CD4-positive, alpha-beta memory T cell (primary cell): ENCODE measurements at places on chromosomes 6 and 20. TPM values are rescaled to one million over a fixed set of nuclear protein-coding genes. Genes with fewer than 3 reads are reported as not detected.

DNA sequence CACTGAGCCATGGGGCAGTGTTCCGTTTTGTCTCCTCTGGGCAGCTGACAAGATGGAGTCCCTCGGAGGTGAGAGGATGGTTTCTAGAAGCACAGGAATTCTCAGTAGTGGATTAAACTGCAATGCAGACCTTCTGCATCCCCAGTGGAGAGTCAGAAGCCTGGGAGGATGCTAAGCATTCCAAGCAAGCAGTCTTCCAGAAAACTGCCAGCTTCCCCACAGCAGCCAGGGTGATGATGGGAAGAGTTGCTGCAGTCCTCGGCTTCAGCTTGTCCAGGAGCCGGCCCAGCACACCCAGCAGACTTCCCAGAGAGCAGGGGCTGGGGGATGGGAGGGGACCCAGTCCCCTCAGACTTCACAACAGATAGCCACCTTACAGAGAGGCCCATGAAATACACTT is 163.6 kb downstream of the LY86 start:
- no peak for DNase-seq
- no peaks in the 10 kb centered on the region for H3K36me3 ChIP-seq
- no peak overlapping the region for H3K4me3 ChIP-seq
- no peaks in the 10 kb centered on the region for H3K27me3 ChIP-seq
- H3K4me1 ChIP-seq: peaks cover 14% of the 10 kb centered on the region

DNA sequence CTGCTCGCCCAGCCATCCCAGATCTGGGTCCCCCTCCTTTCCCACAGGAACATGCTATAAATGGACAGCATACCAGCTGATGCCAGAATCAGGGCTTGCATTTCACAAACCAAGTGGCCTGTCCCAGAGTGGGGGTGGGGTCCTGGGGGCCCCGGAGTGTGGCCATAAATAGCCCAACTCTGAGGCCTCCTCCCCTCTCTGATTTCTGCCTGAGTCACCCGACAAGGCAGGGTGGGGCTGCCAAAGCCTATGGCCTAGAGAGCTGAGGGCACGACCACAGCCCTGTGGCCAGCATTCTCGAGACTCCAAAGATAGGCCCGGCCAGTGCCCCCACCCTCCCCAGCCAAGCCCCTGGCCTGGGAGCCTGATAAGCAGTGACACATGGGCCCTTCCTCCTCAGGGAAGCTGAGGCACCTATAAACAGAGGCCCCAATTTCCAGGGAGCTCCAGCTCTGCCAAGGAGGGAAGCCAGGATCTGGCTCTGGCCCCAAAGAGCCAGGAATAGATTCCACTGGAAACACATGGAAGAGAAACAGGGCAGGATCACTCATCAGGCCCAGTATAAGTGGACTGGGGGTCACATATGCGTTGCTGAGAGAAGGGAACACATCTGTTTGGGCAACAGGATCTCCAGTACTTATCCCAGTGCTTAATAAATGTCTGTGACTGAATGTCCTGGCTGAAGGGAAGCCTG is 20.3 kb downstream of the SNTA1 start:
- no peaks in the 10 kb centered on the region for H3K27me3 ChIP-seq
- no peak overlapping the region for H3K4me3 ChIP-seq
- H3K27ac ChIP-seq: no peak overlapping the region
- no peak for DNase-seq
- H3K36me3 ChIP-seq: no peaks in the 10 kb centered on the region

- H3K27ac ChIP-seq: no peak overlapping the region
- no peaks in the 10 kb centered on the region for H3K4me1 ChIP-seq
- no peak for DNase-seq
- no peaks in the 10 kb centered on the region for H3K36me3 ChIP-seq
- peaks cover 36% of the 10 kb centered on the region for H3K27me3 ChIP-seq
Observed at GRCh38 chr6:10395704-10396546, 18.9 kb downstream of the TFAP2A start.

DNA sequence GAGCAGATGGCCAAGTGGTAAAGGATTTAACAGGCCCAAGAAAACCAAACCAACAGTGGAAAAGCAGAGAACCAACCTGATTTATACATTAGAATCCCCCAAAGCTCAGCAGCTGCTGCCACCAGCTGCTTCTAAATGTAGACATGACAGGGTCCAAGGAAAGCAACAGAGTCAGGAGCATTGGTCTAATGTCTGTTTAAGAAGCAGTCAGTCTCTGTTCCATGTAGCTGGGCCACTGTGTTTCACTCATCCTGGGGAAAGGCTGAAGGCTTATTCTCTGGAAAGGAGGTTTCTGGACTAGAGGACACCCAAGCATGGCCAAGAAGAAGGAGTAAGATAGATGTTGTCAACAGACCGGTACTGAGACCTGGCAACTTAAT is 75.4 kb downstream of the TMEM244 start:
- H3K4me1 ChIP-seq: no peaks in the 10 kb centered on the region
- H3K36me3 ChIP-seq: no peaks in the 10 kb centered on the region
- DNase-seq: no peak
- no peak overlapping the region for H3K27ac ChIP-seq
- no peaks in the 10 kb centered on the region for H3K27me3 ChIP-seq
- H3K4me3 ChIP-seq: no peak overlapping the region

GRCh38 chr6:39378175-39378959 is 55.9 kb upstream of the KCNK16 start:
- H3K27me3 ChIP-seq: no peaks in the 10 kb centered on the region
- H3K27ac ChIP-seq: no peak overlapping the region
- no peaks in the 10 kb centered on the region for H3K36me3 ChIP-seq
- no peaks in the 10 kb centered on the region for H3K4me1 ChIP-seq

DNA sequence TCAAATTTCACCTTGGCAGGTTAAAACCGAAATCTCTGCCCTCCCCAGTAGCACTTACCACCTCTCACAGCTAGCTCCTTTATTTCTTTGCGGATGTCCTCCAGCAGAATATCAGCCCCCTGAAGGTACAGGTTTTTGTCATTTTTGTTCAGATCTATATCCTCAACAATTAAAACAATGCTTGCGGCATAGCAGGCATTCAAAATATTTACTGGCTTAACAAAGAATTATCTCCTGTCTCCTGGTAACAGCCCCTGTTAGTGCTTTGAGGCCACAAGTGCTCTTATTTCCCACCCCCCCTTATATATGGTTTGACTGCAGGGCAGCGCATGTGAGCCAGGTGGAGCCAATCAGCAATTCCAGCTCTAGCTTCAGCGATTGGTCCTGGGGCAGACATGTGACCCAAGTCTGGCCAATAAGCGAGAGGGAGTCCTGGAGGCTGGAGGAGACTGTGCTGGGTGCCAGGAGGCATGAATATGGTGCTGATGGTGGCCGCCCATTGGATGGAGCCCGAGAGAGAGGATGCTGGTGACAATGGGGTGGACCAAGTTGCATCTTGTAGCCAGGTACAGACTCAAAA is 21.0 kb downstream of the SULF2 start:
- no peak overlapping the region for H3K27ac ChIP-seq
- no peaks in the 10 kb centered on the region for H3K27me3 ChIP-seq
- no peak overlapping the region for H3K4me3 ChIP-seq
- no peaks in the 10 kb centered on the region for H3K36me3 ChIP-seq
- H3K4me1 ChIP-seq: no peaks in the 10 kb centered on the region
- DNase-seq: no peak

GRCh38 chr6:31794294-31794865 is 1.2 kb downstream of the VARS1 start:
- H3K27me3 ChIP-seq: no peaks in the 10 kb centered on the region
- peak; percentile 12 for DNase-seq
- H3K27ac ChIP-seq: peak overlapping the region; percentile 95
- H3K4me3 ChIP-seq: peak overlapping the region; percentile 72
- H3K36me3 ChIP-seq: peaks cover 6% of the 10 kb centered on the region

- DNase-seq: no peak
- H3K27ac ChIP-seq: no peak overlapping the region
- H3K36me3 ChIP-seq: no peaks in the 10 kb centered on the region
- H3K4me3 ChIP-seq: no peak overlapping the region
Observed at GRCh38 chr20:25539742-25540672, 45.3 kb downstream of the NINL start.

- H3K27ac ChIP-seq: no peak overlapping the region
- no peaks in the 10 kb centered on the region for H3K36me3 ChIP-seq
- H3K4me1 ChIP-seq: peaks cover 9% of the 10 kb centered on the region
- peaks cover 3% of the 10 kb centered on the region for H3K27me3 ChIP-seq
- DNase-seq: no peak
Observed at GRCh38 chr6:56852260-56853010, 102.5 kb upstream of the BEND6 start.

GRCh38 chr6:65399355-65400084 is 307.5 kb downstream of the EYS start:
- H3K27me3 ChIP-seq: no peaks in the 10 kb centered on the region
- no peak overlapping the region for H3K27ac ChIP-seq
- no peak overlapping the region for H3K4me3 ChIP-seq

DNA sequence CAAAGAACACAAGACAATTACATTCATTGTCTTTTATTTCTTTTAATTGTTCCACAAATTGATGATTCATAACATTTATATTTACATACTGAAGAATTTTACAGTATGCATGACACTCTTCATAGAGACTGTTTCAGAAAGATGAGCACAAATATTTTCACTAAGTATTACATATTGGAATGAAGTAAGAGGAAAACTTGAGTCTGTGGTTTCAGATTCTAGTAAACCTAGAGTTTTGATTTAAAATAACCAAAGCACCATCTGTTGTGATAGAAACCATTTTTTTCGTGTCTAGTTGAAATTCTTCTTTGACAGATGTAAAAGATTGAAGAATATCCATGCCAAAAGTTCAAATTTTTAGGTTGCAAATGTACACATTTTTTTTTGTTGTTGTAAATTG is 32.1 kb upstream of the OPN5 start:
- no peak overlapping the region for H3K4me3 ChIP-seq
- no peak for DNase-seq
- no peaks in the 10 kb centered on the region for H3K4me1 ChIP-seq
- H3K27me3 ChIP-seq: no peaks in the 10 kb centered on the region
- no peak overlapping the region for H3K27ac ChIP-seq

- H3K4me3 ChIP-seq: no peak overlapping the region
- no peaks in the 10 kb centered on the region for H3K36me3 ChIP-seq
- H3K4me1 ChIP-seq: no peaks in the 10 kb centered on the region
- no peaks in the 10 kb centered on the region for H3K27me3 ChIP-seq
- H3K27ac ChIP-seq: no peak overlapping the region
- no peak for DNase-seq
Observed at GRCh38 chr6:167691533-167692312, 135.0 kb upstream of the AFDN start.

- H3K4me3 ChIP-seq: no peak overlapping the region
- H3K27ac ChIP-seq: no peak overlapping the region
- no peaks in the 10 kb centered on the region for H3K4me1 ChIP-seq
- no peak for DNase-seq
- no peaks in the 10 kb centered on the region for H3K36me3 ChIP-seq
- no peaks in the 10 kb centered on the region for H3K27me3 ChIP-seq
Observed at GRCh38 chr6:65760285-65760684, 53.3 kb upstream of the EYS start.

DNA sequence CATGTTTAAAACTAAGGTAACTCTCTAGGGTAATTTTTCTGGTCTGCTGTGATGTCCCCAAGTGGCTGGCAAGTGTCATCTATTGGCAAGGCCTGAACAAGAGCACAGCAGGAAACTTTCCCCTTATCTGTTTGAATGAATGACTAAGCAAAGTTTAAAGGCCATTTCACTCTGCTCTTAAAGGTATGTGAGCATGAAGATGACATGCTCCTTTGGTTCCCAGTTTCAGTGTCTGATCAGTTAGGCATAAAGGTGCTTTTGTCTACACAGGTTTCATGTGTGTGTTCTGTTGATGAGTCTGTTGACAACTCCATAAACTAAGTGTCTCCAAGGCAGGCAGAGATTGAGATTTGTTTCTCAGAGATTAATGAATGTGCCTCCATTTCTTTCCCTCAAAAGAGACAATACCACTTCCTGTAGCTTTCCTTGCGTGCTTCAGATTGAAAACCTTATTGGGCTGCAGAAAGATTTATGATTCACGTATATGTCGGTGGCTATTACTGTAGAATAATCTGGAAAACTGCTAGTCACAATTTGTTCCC is 83.9 kb downstream of the MAP3K7 start:
- H3K27ac ChIP-seq: no peak overlapping the region
- no peak overlapping the region for H3K4me3 ChIP-seq
- DNase-seq: no peak
- H3K4me1 ChIP-seq: no peaks in the 10 kb centered on the region

GRCh38 chr6:132683543-132683942 is 24.6 kb upstream of the TAAR1 start:
- H3K36me3 ChIP-seq: no peaks in the 10 kb centered on the region
- DNase-seq: no peak
- H3K27ac ChIP-seq: no peak overlapping the region
- no peaks in the 10 kb centered on the region for H3K27me3 ChIP-seq
- H3K4me1 ChIP-seq: no peaks in the 10 kb centered on the region

DNA sequence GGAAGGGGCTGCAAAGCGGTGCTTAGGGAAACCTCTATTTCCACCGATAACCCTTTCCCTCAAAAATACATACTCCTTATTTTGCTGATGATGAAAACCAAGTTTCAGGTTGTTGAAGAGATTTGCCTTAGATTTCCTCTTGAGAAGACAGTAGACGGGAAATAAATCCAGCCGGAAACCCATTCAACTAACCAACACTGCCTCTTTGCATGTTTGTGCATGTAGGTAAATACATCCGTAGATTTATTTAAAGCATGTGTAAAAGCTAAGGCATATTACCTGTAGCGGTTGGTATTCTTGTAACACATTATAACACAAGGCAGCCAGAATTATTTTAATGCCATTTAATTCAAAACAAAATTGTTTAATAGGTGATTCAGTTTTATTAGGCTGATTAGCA is 136.3 kb upstream of the SLC22A23 start:
- no peaks in the 10 kb centered on the region for H3K4me1 ChIP-seq
- no peak overlapping the region for H3K27ac ChIP-seq
- no peaks in the 10 kb centered on the region for H3K27me3 ChIP-seq
- DNase-seq: no peak

DNA sequence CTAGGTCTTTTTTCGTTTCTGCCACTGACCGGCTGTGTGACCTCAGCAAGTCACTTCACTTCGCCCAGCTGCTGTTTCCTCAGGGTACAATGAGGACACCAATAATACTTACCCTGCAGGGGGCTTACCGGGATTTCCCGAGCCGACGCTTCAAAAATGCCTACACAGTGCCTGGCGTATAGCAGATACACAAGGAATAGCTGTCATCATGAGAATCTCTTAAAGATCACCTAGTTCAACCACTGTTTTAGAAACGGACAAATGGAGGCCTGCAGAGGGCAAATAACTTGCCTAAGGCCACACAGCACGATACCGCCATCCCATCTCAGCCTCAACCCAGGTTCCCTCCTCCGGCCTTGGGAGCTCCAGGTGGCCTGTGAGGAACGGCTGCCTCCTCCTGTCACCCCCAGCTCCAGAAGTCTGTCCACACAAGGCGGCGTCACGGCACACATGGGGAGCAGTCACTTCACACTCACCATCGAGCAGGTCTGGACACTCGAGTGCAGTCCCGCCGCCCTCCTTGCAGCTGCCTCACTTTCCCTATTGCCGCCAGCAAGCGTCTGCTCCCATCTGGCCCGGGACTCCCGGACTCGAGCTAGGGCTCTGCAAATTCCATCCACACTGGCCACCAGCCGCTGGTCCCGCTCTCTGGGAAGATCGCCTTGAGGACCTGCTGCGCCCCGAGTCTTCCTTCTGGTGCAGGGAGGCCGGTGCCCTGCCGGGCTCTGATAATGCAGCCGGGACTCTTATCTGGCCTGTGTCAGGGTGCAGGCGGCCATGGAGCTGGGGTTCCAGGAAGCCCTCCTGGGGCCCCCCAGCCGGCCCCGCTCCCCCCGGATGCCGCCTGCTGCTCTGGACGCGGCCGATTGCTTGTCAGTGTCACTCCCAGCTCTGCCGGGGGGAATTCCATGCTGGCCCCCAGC is at the start of gene RIPOR3:
TSS of gene RIPOR3 (minus strand) at position 893 of the 923 bp plus-strand sequence. CDS start at position 479, 414 bp downstream.
- H3K4me3 ChIP-seq: no peak within 1 kb of the TSS
- DNase-seq: no peak

BMP6 gene
- not detected for total RNA-seq

ADGRF4 gene
- total RNA-seq: not detected

APOM gene
- total RNA-seq: 1.5 TPM

PACRG gene
- not detected for total RNA-seq

SLC17A3 gene
- total RNA-seq: 0.81 TPM

CENPW gene
- total RNA-seq: 1.4 TPM

MRPL18 gene
- 43.9 TPM for total RNA-seq
